ENCODE measurements at places on chromosomes 6 and 20. TPM values are rescaled to one million over a fixed set of nuclear protein-coding genes. Genes with fewer than 3 reads are reported as not detected.

The OR2B6 gene
- not detected for total RNA-seq

The ARFGEF2 gene
- total RNA-seq = 16.7 TPM

The MYCT1 gene
- 0.09 TPM for total RNA-seq

The TUBB1 gene
- not detected for total RNA-seq

The ARMC12 gene
- total RNA-seq = 1.5 TPM

The VWA7 gene
- 2.5 TPM for total RNA-seq

The CD24 gene
- total RNA-seq = 1,551 TPM

- no peak for DNase-seq
- H3K27ac ChIP-seq = no peak overlapping the region
- no peaks in the 10 kb centered on the region for H3K4me1 ChIP-seq
- no peaks in the 10 kb centered on the region for H3K27me3 ChIP-seq
Measured at GRCh38 chr6:140571145-140571544, 1196.7 kb upstream of the CITED2 start.

- no peak for DNase-seq
- peaks cover 6% of the 10 kb centered on the region for H3K36me3 ChIP-seq
Measured at GRCh38 chr20:49660912-49661311, 52.8 kb downstream of the B4GALT5 start.

DNA sequence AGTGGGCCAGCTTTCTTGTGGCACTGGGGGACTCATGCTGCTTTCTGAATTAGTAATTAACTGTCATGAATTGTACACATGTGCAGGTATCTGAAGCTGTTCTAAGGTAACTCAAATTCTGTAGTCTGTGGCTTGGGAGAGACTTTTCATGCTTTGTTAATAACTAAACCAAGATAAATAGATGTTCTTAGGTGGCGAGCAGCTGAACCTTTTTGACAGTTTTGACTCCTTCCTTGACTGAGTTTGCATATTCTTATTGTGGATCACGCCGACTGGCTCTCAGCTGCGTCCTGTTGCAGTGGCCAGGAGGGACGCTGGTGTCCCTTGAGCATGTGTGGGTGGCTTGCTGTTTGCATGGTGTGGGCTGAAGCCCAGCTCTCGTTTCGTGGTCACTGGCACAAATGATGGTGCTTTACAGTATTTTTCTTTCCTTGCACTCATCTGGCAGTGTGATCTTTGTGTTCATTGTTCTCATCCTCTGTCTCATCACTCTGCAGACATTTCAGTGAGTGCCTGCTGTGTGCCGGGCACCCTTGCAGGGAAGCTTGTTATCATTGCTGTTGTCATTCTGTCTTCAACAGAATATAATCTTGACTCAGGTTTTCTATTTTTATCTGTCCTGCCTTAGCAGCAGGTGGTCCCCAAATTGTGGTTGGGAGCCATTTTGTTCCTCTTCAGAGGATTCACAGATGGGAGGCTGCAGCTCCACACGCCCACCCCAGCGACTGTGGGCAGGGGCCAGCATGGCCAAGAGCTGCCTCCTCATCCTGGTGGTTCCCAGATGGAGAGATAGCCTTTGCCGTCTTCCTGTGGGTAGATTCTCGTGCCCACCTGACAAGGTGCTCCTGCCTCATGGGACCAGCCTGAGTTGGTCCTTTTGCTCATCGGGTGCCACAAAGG, 39.6 kb downstream of the DUSP22 start:
- H3K4me1 ChIP-seq = no peaks in the 10 kb centered on the region
- no peak overlapping the region for H3K27ac ChIP-seq

DNA sequence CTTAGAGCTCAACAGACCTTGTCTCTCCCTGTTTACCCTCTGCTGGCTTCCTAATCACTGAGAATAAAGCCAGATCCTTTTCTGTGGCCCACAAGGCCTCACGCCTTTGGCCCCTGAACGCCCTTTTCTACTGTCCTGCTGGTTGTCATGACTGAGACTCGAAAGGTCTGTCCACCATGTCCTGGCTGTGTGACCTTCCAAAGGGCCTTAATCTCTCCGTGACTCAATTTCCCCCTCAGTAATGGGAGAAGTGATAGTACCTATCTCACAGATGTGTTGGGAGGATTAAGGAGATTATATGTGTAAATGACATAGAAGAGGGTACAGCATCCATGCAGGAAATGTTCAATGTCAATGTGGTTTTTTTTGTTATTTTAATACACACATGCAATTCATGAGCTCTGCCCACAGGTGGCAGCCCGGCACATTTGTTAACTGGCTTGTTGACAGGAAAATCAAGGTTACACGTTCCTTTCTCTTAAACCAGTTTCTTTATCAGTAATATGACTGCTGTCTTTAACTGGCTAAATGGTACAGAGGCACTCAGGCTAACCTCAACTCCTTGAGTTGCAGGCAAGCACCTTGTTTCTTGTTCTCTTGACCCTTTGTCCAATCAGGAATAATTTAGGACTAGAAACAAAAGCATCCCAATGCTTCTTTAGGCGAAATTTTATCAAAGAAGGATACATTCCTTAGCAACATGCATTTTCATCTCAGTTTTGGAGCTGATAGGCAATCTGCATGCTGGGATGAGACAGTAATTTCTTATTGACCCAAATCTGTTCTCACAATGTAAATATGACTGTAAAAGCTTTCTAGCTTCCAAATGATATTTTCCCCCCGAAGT, 16.6 kb downstream of the SLC22A1 start:
- no peak overlapping the region for H3K27ac ChIP-seq
- no peak for DNase-seq
- no peaks in the 10 kb centered on the region for H3K27me3 ChIP-seq

GRCh38 chr20:41394931-41395666, 28.5 kb upstream of the EMILIN3 start:
- H3K27me3 ChIP-seq = no peaks in the 10 kb centered on the region
- no peak overlapping the region for H3K4me3 ChIP-seq
- no peak for DNase-seq
- no peak overlapping the region for H3K27ac ChIP-seq
- H3K36me3 ChIP-seq = no peaks in the 10 kb centered on the region
- peaks cover 8% of the 10 kb centered on the region for H3K4me1 ChIP-seq

- H3K4me1 ChIP-seq = no peaks in the 10 kb centered on the region
- H3K27ac ChIP-seq = no peak overlapping the region
- H3K27me3 ChIP-seq = no peaks in the 10 kb centered on the region
- H3K36me3 ChIP-seq = peaks cover 28% of the 10 kb centered on the region
- H3K4me3 ChIP-seq = peak overlapping the region; percentile 91
- DNase-seq = no peak
Measured at GRCh38 chr20:63864545-63864977, 509 bp upstream of the TPD52L2 start.

DNA sequence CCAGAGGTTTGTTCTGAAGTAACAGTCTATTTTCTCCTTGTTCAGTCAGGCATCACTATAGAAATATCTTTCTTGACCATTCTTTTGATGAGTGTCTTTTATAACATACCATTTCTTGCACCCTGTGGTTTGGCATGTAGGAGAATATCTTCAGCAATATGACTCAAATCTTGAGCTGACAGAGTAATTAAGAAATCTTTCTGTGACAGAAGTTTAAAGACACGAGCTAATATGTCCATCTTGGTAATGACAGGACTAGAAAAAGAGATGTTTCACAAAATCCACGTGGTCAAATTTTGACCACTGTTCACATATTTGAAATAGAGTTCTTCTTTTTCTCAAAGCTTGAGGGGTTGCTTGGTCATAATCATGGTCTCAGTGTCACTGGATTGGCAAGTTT, 149.9 kb downstream of the MYB start:
- H3K27ac ChIP-seq = no peak overlapping the region
- no peaks in the 10 kb centered on the region for H3K27me3 ChIP-seq
- no peak for DNase-seq
- no peaks in the 10 kb centered on the region for H3K36me3 ChIP-seq
